ENCODE measurements at places on chromosomes 6 and 20.

- peak; percentile 26 for DNase-seq
These were observed 142.7 kb upstream of the SULF2 start for GRCh38 chr20:47927944-47928343.

- no peak for DNase-seq
These were observed 987 bp downstream of the TMEM181 start for GRCh38 chr6:158560836-158561320.

DNA sequence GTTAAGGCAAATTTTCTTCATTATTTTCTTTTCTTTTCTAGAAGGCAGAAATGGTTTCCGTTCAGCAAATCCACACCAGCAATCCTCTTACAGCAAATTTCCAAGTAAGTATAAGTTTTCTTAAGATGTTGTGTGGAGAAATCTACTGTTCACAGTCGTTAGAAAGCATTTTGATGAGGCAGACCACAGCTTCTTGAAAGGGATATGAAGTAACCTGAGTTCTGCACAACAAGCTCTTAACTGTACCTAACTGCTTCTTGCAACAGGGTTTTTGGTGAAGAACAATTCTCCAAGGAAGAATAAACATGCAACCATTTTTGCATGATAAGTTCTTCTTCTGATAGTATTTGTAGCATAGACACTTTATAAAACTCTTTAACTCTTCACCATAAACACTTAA lies 45.3 kb upstream of the STXBP5 start:
- DNase-seq = no peak

GRCh38 chr20:48659858-48660257 lies 167.9 kb downstream of the PREX1 start:
- DNase-seq = no peak

DNA sequence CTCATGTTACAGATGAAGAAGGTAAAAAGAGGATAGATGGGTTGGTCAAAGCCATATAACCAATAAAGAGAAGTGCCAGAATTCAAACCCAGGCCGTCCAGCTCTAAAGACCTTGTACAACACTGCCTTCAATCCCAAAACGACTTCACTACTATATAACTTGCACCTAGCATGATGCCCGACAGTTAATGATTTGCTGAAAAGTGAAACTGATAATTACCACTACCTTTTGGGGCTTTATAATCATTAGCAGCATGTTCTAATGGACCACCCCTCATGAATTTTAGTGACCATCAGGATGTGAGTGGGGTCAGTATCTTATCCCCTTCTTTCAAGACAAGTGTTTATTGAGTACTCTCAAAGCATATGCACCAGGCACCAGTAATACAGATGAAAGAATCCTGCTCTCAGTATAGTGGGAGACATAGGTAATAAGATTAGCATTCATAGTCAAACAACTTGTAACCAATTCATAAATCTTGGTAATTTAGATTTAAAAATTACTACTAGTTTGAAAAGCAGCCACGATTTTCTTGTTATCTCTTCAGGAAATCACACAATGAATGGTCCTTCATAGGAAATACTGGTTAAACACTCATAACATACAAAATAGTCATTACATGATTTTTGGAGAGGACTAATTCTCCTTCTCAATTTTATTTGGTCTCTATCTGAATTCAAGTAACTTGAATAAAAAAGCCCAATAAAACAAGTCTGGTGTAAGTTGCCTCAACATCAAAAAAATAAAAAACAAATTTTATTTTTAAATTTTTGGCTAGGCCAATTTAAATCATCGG lies 98.0 kb downstream of the EPB41L2 start:
- DNase-seq = no peak

DNA sequence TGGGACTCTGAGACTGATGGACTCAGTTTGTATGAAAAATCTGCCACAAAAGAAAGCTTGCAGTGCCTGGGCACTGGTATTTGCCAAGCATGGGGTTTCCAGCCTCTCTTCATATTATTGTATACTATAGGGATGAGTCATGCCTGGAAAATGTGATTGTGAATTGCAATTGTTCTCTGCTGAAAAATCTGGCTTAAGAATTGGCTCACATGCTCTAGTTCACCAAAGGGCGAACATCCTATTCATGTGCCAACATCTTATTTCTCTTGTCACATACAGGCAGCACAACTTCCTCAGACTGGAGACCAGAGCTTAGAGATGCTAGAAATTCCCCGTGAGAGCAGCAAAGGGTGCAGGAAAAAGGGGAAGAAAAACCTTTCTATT lies 103.6 kb upstream of the KCNK16 start:
- peak; percentile 90 for DNase-seq

DNA sequence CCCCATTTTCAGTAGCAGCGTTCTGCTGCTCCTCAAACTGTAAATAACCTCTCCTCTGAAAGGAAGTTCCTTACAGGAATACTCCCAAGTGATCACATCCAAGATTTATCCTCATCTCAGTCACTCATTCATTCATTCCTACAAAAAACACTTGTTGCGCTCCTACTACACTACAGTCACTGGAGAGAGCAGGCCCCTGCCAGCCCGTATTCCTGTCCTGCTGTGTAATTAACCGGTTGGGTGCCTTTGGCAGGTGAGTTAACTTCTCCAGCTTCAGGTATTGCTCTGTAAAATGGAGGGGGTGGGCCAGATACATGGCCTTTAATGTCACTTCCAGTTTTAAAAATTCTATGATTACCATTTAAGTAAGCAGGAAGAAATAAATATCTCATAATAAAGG lies 15.0 kb upstream of the ZBTB24 start:
- no peak for DNase-seq

DNA sequence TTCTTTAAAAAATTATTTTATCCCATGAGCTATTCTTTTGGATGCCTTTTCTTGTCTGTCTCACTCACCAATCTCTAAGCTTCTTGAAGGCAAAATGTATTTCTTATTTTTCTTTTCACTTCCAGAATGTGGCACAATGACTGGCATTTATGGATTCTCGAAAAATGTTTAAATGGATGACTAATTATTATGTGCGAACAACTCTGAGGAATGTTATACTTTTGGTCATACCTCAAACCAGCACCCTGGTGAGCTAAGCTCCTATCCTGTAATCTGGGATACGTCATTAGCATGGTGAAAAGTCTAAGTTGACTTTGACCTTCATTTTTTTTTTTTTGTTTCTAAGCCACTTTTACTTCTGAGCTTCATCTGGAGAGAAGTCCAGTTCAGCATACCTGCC lies 214.0 kb upstream of the CEP162 start:
- DNase-seq = peak; percentile 21

DNA sequence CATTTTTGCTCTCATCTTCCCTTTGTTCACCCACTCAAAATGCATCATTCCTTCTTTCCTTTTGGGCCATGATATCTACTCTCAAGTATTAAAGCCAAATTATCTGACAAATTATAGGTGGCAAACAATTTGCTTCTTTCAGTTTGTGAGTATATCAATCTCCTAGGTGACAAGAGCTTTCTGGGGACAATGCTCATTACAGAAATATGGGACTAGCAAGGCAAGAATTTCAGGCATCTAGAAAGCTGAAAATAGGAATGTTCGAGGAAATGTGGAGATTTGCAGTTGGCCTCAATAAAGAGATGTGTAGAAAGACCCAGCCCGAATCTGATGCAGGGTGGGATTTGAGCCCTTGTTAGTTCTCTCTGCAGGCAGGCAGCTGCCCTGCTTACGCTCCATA lies 71.8 kb downstream of the ALDH8A1 start:
- DNase-seq = no peak

- no peak for DNase-seq
These were observed 270.4 kb upstream of the SGK1 start for GRCh38 chr6:134588267-134588666.

DNA sequence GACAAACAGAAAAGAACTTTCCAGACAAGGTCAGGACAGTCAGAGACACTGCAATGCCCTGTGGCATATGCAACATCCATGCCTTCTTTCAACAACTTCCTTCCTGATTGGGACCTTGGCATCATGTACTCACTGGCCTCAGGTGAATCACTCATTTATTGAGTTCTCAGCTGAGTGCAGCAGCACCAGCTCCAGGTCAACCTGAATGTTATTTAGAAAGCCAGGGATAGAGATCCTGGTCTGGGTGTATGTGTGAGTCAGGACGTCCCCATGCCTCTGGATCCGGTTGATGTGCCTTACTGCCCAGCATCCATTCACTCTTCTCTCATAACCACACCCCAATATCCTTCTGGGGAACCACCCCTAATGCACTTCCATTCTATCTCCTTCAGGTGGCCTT lies 54.4 kb downstream of the SNRNP48 start:
- DNase-seq = peak; percentile 7
